Glomerular endothelial cell (primary cell): ENCODE measurements at places on chromosomes 6 and 20.

- DNase-seq: peak; percentile 39
These were observed 5.9 kb downstream of the C6orf58 start for GRCh38 chr6:127582777-127583462.

DNA sequence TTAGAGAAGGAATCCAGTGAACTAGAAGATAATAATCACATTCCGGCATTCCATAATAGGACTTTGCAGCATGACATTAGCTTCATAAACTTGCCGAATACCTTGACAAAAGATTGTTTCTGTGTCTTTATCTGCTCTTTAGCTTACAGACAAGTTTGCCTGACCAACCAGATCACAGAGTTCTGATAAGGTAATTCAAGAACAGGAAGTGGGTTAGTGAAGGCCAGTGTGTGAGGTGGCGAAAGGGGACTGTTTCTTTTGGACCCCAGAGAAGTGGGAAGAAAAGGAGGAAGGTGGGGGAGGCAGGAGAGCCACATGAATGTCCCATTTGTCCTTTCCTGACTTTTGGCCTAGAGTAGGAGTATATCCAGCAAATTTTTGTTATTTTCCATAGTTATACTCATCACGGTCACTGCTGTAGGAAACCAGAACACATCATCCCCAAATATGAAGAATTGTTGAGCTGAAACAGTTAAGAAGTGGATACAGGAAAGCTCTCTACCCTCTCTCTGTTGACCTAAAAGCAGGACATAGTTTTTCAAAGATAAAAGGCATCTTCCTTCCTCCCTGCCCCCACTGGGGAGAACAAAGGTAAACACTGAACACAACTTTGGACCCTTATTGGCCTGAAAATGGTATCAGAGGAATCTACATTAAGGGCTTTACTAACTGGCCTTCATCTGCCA, 72.4 kb upstream of the TNFAIP3 start:
- DNase-seq: no peak

GRCh38 chr6:4336084-4336483, 200.7 kb upstream of the ECI2 start:
- DNase-seq: no peak

- DNase-seq: no peak
These were observed 339.0 kb downstream of the NRN1 start for GRCh38 chr6:5667737-5668136.

DNA sequence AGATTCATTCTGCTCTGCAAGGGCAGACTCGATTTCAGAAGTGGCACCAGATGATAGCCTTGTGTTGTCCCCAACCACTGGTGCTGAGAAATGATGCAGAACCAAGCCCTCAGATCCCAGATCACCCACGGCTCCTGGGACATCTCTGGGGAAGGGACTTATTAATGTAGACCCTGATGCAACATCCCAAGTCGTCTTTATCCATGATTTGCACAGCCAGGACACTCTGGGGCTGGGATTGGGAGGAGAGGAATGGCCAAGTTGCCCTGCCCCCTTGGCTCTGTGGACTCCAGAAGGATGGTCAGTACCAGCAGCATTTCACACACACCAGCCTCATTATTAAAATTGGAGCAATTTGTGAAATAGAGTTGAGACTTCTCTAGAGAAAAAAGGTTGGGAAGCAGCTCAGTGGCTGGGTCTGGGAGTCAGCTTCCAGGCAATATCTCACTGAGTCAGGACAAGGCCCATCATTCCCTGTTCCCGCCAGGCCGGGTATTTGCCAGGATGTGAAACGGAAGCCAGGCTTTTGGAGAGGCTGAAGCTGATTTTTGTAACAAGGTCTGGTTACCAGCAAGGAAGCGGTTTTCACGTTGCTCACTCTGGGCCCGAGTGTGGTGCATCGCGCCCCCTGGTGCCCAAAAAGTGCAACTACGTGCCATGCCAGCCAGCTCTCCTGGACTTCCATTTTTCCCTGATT, 67.4 kb downstream of the ZBTB2 start:
- DNase-seq: peak; percentile 68

- DNase-seq: no peak
These were observed 129.7 kb upstream of the PHACTR1 start for GRCh38 chr6:12586721-12587480.

DNA sequence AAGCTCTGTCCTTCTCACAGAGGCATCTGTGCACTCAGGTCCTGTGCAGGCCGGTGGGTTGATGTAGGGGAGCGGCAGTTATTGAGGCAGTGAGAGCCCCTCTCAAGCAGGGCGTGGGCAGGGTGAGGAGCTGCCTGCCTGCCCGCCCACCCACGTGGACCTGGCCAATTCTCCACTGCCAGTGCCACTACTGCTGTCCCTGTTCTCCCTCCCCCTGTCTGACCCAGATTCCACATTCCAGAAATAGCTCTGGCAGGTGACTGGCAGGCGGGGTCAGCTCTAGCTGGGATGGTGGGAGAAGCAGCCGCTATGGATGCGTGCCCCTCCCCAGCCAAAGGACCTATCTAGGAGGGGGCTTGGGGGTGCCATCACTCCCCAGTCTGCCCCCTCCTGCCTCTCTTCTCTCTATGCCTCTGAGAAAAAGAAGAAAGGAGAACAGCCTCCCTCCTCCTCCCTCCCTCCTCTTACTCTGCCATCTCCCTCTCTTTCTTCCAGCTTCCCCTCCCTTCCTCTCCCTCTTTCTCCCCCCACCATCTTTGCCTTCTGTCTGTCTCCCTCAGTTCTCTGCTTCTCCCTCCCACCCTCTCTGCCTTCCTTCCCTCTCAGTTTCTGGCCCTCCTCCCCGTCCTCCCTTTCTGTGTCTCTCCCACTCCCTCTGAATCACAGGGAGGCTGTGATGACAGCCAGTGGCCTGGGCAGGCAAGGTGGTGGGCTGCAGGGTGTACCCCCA, 86.5 kb upstream of the MYL9 start:
- DNase-seq: no peak

- DNase-seq: no peak
These were observed 14.8 kb upstream of the CALHM6 start for GRCh38 chr6:116446399-116446798.

DNA sequence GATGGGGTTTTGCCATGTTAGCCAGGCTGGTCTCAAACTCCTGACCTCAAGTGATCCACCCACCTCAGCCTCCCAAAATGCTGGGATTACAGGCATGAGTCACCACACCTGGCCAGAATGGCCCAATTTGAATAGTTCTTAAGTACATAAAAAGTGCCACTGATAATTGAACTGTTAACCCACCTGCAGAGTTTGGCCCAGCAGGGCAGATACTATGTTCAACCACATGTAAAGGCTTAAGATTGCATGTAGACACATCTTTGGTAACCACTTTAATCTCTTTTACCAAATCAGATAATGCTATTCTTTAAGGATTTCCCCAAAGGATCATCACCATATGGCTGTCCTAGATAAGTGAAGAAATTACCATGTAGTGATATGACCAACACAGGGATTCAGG, 21.3 kb upstream of the SGK1 start:
- no peak for DNase-seq

DNA sequence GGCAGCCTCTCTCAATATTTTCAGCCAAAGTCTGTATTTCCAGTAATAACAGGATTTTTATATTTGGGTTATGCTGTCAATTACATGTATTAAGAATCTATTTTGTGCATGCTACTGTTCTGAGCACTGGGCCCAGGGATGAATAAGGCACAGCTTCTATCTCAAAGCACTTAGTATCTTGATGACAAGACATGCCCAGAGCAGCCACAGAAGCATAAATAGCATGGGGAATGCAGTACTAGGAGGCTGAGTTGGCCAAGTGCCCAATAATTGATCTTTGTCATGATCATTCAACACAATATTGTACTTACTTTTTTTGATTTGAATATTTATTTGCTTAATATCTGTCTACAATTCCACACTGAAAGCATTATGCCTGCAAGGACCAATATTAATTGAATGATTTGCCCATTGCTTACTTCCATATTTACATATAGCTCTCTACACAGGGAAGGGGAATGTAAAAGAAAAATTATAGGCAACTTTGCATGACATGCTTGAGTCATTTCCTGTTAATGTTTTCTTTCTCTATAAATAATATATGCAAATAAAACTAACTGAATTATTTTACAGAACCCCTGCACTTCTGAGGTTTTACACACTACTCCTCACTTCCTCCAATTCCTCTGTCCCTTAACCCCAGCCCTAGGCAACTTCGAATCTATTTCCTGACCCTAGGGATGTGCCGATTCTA, 298.9 kb upstream of the BMP2 start:
- no peak for DNase-seq

- DNase-seq: peak; percentile 31
These were observed 26.5 kb downstream of the BCKDHB start for GRCh38 chr6:80133020-80133419.

DNA sequence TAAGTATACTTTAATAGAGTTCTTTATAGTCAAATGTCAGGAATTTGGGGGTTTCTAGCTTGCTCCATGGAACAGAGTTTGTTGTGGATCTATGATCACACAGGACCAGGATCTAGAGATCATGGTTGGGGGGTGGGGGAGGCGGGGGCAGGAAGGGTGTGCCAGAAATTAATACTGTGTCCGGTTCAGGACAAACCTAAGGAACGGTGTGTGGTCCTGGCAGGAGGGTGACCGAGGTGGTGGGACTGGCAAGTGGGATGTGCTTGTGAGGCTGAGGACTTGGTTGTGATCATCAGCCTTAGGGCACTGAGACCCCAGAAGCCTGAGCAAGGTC, 27.9 kb downstream of the GSTA3 start:
- no peak for DNase-seq

DNA sequence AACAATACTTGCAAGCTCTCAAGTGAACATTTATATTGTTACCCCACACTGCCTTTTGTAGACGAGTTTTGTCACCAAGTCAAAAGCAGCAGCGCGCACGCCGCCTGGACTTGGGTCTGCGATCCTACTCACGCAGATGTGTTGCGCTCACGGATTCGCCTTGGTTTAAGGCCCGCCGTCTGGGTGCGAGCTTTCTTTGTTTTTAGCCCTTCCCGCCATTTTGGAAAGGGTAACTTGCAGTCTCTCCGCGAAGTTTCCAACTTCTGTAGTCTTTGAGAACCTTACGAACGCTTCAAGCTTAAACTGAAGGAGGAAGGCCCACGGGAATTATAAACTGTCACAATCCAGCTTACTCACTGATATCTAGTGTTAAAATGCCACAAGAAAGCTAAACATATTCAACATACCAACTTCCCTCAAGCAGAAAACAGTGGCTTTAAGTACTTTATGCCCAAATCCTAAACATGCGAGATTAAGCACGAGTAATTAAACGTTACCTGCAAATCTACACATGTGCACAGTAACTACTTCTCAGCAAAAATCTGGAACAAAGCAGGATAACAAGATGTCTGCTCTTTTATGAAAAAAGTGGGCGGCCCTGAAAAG, 80.4 kb upstream of the BTN3A2 start:
- no peak for DNase-seq

GRCh38 chr20:13147071-13147963, 73.8 kb upstream of the ISM1 start:
- DNase-seq: no peak

DNA sequence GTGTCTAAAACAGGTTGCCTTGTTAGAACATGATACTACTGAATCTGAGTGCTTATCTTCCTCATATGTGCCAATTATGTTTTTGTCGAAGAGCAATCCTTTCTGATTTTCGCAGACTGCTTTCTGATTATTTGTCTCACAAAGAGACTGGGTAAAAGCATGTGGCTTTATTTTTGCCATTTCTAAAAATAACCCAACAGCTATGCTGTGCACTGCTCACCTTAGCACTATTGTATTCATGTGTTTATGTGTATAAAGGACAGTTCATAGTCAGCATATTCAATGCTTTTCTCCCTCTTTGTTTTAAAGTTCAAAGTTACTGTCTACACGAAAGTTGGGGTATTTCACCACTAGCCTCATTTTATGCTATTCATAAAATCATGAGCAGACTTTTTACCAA, 127.0 kb downstream of the SGK1 start:
- DNase-seq: no peak

- DNase-seq: no peak
These were observed 123.8 kb upstream of the MYLIP start for GRCh38 chr6:16004934-16005679.

DNA sequence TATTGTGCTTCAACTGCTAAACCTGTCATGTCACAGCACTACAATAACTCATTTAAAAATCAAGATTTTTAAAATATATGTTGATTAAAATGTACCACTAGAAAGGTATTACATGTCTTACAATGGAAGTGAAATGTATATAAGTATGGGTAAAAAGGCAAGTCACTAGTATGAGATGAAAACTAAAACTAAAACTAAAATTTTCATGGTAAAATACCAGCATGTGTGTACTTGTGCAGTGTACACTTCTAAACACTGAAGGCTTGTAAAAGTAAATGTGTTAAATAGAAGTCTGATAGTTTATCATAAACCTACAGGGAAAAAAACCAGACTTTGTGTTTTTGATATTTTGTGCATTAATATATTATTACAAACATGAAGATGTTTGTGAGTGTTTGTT, 13.7 kb upstream of the TMEM244 start:
- no peak for DNase-seq

DNA sequence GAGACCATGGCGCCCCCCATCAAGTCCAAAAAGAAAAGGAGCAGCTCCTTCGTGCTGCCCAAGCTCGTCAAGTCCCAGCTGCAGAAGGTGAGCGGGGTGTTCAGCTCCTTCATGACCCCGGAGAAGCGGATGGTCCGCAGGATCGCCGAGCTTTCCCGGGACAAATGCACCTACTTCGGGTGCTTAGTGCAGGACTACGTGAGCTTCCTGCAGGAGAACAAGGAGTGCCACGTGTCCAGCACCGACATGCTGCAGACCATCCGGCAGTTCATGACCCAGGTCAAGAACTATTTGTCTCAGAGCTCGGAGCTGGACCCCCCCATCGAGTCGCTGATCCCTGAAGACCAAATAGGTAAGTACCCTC, 41.7 kb upstream of the NAA20 start:
- DNase-seq: no peak

GRCh38 chr20:38804221-38804620, 1.3 kb upstream of the PPP1R16B start:
- DNase-seq: no peak

DNA sequence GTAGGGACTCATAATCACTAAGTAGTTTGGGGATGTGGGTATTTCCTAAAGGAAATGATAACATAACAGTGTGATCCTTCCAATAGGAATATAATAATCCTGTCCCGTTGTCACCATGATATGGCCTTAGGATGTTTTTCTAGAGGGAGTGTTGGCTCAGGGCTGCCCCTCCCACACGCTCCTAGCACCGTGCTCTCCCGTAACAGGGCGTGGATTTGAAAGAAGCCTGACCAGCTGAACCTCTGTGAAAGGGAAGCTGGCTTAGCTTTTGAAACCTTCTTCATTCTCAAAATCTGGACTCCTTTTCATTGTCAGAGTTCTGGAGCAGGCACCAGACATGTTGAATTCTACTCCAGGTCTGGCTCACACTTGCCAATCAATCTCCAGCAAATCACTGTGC, 103.4 kb upstream of the SASH1 start:
- DNase-seq: no peak
